ENCODE measurements at places on chromosomes 5 and 9.

GRCh38 chr9:109771087-109771486 lies 8.9 kb upstream of the PALM2AKAP2 start:
- peak; percentile 69 for DNase-seq

GRCh38 chr5:177116631-177117373 lies 16.8 kb upstream of the NSD1 start:
- DNase-seq: peak; percentile 34

DNA sequence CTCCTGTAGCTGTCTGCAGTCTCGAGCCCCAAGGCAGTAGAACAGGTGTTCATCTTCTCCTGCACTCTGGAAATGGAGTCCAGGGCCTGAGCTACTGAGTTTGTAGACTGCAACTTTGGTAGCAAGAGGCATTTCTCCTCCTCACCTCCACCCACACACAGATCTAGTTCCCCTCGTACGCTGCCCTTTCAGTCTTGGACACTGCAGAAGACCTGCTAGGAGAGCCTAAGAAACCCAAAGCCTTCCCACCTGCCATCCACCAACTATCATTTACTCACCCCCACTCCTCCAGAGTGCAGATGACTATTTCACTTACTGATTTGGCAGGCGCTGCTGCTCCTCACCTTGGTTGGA lies 59.0 kb downstream of the KCNIP1 start:
- DNase-seq: no peak

DNA sequence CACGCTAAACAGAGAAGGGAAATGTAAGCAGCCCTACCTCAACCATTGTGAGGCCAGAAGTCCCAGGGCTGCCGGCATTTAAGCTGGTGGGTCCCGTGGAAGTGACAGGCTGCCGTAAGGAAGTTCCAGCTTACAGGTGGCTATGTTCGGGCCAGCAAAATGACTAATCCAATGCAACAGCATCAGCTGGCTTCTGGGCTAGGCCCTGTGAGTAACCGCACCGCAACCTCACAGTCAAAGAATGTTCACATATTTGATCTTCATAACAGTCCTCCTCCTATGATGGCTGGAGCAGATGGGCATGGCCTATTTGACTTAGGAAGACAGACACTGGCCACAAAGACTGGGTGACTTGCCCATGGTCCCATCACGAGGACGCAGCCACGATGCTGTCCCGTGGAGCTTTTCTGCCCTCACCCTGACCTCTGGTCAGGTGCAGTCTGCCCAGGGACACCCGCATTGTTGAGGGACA lies 88.2 kb downstream of the LIFR start:
- peak; percentile 76 for DNase-seq

DNA sequence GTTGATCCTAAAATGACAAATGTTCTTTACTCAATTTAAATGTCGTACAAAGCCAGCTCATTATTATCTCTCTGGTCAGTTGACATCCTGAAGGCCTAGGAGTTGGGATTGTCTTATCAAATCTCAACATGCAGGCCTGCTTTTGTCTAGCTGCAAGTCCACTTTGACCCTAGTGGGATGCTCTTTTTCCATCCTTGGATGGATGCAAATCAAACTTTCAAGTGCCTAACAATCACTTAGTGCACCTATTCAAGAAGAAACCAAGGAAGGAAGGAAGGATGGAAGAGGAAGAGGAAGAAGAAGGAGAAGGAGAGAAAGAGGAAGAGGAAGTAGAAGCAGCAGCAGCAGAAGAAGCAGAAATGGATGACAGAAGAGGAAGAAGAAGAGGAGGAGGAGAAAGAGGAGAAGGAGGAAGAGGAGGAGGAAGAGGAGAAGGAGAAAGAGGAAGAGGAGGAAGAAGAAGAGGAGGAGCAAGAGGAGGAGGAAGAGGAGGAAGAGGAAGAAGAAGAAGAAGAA lies 109.6 kb downstream of the PIK3R1 start:
- no peak for DNase-seq

DNA sequence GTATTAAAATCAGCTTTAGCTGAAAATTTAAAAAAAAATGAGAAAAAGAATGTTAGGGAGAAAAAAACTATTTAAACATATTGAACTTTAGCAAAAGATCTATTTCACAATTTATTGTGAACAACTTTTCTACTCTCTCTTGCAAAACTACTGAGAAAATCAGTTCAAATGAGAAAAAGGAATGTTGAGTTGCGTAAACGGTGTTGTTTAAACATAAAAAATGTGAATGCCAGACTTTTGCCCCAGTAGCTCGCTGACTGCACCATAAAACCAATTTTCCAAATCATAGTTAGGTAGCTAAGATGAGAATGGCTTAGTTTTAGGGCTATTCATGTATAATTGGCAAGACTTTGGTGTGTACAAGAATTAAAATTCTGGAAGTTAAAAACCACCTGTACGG lies 13.4 kb upstream of the RAD23B start:
- peak; percentile 81 for DNase-seq

DNA sequence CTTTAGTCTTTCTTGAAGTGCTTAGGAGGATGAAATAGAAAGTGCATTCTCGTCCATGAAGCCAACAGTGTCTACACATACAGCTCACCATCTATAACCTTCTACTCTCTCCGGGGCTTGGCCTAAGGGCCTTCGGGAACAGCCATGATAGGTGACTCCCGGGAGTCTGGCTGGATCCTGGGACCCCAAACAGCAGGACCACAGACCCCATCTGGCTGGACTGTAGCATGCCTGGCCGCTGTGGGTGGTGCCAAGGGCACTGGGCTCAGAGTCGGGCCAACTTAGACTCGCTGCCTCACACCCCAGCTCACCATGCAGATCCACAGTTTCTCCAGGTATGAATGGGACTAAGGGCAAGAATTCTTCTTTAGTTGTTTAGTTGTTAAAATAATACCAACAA lies 16.3 kb downstream of the GABBR2 start:
- DNase-seq: no peak

- no peak for DNase-seq
Measured at GRCh38 chr5:80985600-80986228, 25.6 kb downstream of the RASGRF2 start.

DNA sequence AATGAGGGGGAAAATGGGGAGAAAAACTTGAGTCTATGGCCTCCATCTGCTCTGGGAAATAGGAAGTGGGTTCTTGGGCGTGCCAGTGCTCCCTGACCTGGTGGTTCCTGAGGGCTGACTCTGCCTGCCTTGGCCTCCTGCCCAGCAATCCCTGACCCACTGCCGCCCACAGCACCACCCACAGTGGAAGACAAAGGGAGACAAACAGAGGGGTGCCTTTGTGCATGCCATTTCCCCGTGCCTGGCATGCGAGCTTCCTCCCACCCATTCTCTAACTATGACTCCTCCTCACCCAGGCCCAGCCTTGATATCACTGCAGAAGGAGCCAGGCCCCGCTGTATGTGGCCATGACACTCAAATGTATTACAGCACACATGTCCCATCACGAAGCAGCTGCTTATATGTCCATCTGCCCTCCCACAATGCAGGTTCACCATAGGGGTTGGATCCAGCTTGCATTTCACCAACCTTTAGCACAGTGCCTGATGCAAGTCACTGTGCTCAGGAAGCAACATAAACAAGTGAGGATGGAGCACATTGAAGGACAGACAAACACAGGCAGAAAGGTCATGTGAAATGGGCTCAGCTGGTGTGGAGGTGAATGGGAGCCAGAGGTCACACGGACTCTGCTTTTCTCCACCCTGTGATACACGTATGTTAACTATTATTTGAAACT lies 84.4 kb downstream of the ADRB2 start:
- DNase-seq: peak; percentile 54

DNA sequence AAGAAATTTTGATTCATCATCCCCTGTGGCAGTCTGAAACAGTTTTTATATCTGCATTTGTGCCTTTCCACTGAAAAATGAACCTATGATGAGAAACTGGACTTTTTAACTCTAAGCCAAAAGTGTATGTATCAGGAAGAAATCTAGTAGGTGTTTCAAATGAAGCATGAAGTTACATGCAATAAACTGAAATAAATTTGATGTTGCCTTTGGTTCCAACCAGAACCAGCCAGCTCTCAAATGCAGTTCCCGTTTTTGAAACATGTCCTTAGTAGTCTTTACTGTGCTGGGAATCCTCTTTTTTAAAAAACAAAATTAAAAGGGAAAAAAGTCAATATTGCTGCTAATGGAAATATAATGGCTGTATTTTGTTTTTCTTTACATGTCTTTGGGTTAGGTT lies 43.9 kb downstream of the HACD4 start:
- DNase-seq: peak; percentile 9

GRCh38 chr5:54757541-54757940 lies 227.9 kb downstream of the ESM1 start:
- no peak for DNase-seq

- no peak for DNase-seq
Measured at GRCh38 chr9:37676411-37676830, 25.7 kb downstream of the FRMPD1 start.

GRCh38 chr5:80082731-80083100 lies 47.6 kb downstream of the THBS4 start:
- peak; percentile 94 for DNase-seq

- DNase-seq: peak; percentile 15
Measured at GRCh38 chr5:150694612-150695011, 6.2 kb downstream of the RBM22 start.

GRCh38 chr5:151664694-151665585 lies 21.8 kb downstream of the SPARC start:
- DNase-seq: peak; percentile 71

DNA sequence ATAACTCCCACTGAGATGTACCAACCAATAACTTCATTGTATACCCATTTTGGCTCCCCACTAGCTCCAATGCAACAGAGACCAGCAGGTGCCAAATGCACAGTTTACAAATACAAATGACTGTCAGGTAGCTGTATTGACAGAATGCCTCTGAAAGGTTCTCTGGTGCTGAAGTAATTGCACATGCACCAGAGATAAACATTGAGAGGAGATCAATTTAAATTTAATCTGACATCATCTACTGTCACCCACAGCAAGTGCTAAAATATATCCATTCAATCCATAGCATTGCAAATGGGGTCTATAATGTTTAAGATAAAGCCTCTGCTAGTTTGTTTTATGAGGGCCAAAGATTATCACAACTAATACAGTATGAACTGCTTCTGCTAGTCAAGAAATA lies 80.2 kb downstream of the STX17 start:
- DNase-seq: no peak

DNA sequence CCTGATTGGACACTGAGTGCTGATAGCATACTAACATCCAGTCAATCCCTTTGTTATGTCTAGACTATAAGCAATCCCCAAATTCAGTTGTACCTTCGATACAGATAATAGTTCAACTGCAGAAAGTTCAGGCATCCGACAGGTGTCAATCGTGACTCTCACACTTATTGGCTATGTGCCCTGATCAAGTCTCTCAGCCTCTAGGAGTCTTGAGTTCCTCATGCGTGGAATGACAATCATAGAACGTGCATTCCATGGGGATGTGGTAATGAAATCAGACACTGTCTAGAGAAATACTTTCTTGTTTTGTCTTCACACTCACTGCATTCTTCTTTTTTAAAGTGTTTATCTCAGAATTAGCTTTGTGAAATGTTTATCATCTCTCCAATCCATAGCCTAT lies 4.8 kb downstream of the ANKRD34B start:
- DNase-seq: no peak

GRCh38 chr5:158538506-158539074 lies 561.1 kb downstream of the EBF1 start:
- DNase-seq: no peak
